NCI-H1930 (cell line): ENCODE measurements at places on chromosomes 3 and 15.
A peak's percentile ranks its signal among the peaks of the same experiment; 100 is the strongest.

GRCh38 chr3:66075281-66075680 lies 36.6 kb upstream of the MAGI1 start:
- no peak for DNase-seq

- no peak for DNase-seq
These were observed 78.0 kb upstream of the SNRPA1 start for GRCh38 chr15:101372960-101373525.

DNA sequence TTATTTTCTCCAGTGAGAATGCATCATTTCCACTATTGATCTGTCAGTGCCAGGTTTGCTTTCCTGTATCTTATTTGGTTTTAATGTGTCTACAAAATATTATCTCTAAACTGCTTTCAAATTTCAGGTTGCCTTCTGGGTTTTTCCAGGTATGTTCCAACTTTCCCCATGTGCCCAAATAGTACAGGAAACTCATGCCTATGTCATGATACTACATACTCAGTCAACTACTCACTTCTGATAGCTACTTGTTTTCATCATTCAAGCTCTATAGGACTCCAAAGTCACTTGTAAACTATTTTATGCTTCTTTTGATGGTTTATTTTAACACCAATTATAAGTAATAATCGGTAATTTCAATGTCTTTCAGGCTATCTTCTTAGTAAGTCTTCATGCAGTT lies 134.8 kb upstream of the TTC14 start:
- DNase-seq = no peak

DNA sequence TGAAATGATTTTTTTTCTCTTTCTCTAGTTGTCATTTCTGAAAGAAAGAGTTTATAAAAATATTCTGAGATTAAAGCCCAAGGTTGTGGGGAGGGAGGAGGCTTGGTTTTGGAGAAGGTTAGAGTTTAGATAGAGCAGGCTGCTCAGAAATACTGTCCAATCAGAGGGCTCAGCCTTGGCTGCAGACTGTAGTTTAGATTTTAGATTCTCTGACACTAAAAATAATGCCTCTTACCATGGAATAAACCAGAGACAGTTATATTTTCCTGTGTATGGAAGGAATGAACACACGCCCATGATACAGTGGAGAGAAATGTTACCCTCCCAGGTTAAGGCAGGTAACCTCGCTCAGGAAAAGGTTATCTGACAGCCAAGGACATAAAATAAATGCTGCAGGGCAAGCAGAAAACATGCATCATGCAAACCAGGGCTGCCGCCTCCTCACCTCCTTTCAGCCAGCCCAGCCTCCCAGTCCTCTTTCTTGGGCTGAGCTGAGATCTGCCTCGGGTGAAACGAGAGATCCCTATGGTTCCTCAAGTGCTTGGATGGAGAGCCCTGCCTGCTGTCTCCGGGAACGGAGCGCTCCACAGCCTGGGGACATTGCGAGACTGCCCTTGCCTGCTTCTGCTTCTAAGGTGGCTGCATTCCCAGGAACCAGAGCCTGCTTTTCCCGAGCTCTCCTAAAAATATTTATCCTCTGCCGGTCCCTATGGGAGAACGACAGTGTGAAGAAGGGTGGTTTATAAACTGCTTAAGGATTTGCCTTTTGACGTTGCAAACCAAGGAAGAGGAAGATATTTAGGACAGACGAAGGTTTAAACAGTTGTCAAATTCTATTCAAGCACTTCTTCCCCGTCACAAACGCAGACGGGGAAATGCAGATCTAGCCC lies 848 bp downstream of the NCEH1 start:
- DNase-seq = no peak

GRCh38 chr15:82804575-82804949 lies 1.3 kb downstream of the FSD2 start:
- no peak for DNase-seq

DNA sequence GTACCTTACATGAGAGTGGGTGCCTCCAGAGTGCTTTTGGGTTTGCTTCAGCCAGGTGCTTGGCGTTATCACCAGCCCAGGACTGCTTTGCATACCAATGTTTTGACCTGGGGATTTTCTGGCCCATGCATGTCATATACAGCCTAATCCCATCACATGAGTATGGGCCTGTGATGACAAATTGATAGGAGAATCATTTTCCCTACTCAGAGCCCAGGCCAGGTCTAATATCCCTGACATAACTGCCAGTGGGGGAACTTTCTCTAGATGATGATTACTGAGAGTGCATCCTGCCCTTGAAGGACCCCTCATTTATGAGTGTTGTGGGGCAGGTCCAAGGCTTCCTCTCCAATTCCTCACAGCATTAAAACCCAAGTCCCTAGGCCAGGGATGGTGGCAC lies 197.5 kb upstream of the LYSMD4 start:
- DNase-seq = no peak

- no peak for DNase-seq
These were observed 134.2 kb upstream of the SATB1 start for GRCh38 chr3:18559331-18559842.

GRCh38 chr3:72451841-72452240 lies 396.4 kb downstream of the SHQ1 start:
- DNase-seq = no peak

GRCh38 chr3:126026277-126026751 lies 57.3 kb downstream of the ROPN1B start:
- no peak for DNase-seq

DNA sequence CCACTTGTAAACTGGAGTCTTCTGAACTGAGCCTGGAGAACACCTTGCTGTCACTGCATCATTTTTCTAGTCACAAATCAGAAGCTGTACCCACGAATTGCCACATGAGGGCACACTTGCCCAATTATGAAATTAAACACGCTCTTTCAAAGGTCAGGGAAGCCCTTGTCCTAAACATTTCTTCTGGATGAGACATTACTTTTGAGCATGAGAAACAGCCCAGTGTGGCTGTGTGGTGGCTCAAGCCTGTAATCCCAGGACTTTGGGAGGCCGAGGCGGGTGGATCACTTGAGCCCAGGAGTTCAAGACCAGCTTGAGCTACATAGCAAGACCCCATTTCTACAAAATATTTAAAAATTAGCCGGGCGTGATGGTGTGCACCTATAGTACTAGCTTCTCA lies 27.5 kb upstream of the CFAP161 start:
- DNase-seq = peak; percentile 35

- DNase-seq = no peak
These were observed 203.5 kb upstream of the NECTIN3 start for GRCh38 chr3:110868106-110868505.

- DNase-seq = no peak
These were observed 195.3 kb downstream of the ABHD5 start for GRCh38 chr3:43885908-43886618.

DNA sequence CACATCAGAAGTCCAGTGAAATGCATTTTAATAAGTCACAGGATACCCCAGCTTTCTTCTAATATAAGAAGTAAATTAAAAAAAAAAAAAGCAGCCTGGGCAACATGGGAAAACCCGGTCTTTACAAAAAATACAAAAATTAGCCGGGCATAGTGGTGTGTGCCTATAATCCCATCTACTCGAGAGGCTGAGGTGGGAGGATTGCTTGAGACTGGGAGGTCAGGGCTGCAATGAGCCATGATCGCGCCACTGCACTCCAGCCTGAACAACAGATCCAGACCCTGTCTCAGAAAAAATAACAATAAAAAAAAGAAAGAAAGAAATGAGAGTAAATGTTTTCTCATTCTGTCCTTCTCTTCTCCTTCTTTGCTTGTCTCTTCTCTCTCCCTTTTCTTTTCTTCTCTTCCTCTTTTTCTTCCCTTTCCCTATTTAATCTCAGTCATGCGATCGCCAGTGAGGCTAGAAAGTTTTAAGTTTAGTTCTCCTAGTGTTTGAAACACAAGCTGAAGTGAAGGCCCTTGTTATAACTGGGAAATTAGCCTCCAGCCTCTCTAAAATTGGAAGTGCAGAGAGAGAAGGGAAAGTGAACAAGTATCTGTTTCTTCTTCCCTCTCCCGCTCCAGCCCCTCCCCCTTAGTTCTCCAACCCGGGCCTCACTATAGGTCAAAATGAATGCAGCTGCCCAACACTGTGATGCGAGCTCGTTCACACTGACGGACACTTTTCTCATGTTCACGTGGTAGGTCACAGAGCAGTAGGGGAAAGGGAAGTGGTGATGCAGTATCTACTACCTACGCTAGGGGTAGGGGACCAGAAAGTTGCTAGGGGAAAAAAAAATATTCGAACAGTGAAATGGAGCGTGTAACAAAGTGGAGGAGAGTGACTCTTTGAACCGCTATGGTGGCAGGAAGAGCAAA lies 23.5 kb upstream of the TSC22D2 start:
- no peak for DNase-seq

- DNase-seq = no peak
These were observed 828.5 kb upstream of the NECTIN3 start for GRCh38 chr3:110243081-110243480.

GRCh38 chr15:25481208-25481859 lies 42.5 kb upstream of the UBE3A start:
- DNase-seq = no peak

DNA sequence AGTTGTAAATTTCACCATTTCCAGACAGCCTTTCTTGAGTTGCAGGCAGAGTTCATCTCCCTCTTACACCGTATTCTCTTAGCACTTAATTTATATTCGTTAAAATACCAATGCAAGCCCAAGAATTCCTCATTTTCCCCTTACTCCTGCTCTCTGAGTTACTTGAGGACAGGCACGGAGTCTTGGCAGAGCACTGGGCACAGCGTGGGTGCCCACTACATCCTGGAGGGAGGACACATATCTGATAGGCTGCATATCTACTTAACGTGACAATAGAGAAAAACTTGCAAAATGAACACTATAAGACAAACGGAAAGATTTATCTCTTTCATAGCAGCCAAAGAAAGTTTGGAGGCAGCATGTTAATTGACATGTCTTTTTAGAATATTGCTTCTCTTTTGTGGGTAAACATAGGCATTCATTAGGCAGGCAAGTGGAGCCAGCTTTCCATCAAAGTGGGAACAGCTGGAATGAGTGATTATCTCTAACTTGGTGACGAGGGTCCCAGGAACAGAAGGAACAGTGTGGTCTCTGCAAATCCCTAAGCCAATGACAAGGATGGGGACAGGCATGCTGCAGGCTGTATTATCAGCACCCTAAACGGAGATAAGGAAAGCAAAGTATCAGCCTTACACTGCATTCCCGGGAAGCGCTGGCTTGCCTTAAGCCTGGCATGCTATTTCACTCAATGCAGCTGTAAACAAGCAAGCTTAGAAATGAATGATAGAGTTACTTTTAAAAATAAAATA lies 116.5 kb downstream of the RTP4 start:
- no peak for DNase-seq

DNA sequence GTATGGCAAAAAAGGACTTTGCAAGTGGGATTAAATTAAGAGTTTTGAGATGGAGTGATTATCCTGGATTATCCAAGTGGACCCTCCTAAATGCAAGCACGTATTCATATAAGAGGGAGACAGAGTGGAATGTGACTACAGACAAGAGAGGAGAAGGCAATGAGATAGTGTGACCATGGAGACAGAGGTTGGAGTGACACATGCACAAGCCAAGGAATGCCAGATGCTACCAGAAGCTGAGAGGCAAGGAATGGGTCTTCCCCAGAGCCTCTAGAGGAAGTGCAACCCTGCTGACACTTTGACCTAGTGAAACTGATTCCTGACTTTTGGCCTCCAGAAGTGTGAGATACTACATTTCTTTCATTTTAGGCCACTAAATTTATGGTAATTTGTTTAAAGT lies 117.2 kb downstream of the UACA start:
- no peak for DNase-seq

DNA sequence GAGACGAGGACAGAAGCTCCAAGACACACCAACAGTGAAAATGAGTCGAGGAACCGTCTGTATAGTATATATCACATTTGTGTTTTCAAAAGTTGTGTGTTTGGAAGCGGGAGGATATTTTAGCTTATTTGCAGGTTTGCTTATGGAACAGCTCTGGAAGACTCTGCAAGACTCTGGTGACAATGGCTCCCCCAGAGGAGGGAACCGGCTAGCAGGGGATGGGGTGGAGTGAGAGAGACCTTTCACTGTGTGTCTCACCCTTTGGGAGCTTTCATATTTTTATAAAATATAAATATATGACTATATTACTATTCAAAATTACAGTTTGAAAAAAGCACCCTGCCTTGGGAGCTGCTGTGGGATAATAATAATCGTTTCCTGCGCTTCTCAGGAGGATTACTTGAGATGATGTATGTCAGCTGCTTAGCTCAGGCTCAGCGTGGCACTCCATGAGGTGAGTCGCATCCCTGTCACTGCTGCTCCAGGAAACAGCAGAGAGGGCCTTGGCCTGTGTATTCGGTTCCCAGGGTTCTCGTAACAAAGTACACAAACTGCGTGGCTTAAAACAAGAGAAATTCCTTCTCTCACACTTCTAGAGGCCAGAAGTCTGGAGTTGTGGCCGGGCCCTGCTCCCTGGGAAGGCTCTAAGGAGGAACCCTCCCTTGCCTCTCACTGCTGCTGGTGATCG lies 183.9 kb downstream of the FAM43A start:
- DNase-seq = no peak

DNA sequence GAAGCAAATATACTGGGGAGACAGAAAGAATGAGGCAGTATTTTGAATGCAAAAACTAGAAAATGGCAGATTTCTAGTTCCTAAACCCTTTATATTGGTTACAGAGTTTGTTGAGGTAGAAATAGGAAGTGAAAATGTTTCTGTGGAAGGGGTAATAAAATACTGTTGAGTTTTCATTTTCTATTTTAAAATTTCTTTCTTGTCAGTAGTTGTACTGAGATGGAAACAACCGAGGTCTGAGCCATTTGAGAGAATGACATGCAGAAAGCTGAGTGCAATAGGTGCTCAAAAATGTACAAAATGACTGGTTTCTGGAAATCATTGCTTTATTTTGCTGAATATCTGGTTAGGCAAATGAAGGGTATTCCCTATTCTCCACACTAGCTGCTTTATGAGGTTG lies 361.4 kb downstream of the CHL1 start:
- no peak for DNase-seq

- DNase-seq = no peak
These were observed 6.5 kb upstream of the OPA1 start for GRCh38 chr3:193586526-193586925.

- no peak for DNase-seq
These were observed 4.7 kb downstream of the RBMS3 start for GRCh38 chr3:29285471-29286071.

DNA sequence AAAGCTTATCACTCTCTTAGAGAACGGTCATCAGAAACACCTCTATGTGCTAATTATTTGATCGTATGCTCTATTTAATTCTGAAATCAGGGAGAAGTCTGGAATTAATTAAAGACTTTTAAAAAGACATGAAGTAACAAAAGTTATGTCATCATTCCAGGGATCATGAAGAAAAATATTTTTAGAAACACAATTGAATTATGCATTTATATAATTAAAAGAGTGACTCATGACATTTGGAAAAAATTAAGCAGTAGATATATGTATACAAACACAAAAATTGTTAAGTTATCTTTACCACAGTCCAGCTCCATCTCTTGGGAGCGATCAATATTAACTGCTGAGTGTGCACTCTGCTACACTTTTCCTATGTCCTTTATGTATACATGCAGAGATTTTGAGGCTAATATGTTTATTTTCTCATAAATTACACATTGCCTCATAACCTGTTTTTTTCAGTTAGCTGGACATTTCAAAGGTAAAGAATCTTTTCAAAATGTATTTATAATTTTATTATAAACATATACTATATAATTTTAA lies 717.7 kb downstream of the GBE1 start:
- DNase-seq = no peak

GRCh38 chr15:100723315-100723801 lies 121.0 kb downstream of the ASB7 start:
- no peak for DNase-seq
